Stimulated activated CD4-positive, alpha-beta T cell treated with anti-CD3 and anti-CD28 coated beads, Interleukin-1b, Interleukin-23, amount 100 ng/mL, for 1 hour (primary cell): ENCODE measurements at places on chromosomes 7 and 10.

DNA sequence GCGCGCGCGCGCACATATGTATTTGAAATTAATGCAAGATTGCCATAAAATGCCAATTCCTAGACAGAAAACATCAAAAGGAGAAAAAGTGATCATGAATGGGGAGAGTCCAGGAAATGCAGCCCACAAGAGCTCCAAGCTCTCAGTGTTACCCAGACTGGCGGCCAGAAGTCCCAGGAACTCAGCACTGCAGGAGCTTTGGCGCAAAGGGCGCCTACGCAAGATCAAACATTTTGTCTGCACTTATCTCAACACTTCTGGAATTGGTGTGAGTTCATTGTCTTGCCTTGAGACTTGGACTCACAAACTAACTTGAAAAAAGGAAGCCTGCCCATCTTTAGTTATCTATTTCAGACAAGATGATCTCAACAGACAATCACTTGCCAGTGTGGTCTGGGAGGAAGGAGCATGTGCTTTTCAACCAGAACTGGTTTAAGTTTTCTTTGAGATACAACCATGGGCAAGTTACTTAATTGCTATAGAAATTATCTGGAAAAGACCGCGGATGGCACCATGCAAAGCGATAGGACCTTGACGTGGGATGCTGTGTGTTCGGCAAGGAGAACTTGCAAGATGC is 77.2 kb downstream of the KIAA1549 start:
- DNase-seq, result no peak

DNA sequence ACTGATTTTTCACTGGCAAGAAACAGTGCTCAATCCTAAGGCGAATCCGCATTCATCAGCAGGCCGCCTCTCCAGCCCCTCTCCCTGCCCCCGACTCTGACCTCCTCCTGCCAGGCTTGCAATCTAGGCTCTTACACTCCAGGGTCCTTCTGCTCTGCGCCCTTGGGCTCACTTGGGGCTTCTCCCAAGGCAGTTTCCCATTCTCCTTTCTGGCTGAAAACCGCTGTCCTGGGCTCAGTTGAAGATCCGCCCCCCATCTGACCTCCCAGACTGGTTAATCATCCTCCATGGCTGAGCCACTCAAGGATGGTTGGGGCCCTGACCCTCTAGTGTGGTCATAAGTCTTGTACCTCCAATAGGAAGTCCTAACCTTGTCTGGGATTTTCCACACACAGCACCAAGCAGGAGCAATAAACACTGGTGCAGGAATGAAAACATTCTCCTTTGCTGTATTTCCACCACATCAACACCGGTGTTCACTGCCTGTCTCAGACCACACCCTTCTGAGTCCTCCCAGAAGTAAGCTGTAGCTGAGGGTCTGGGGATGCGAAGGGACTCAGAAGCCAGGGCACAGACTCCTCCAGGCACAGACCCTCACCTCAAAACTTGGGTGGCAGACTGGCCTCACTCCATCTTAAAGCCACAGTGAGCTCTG is 42.4 kb downstream of the TNS3 start:
- DNase-seq, result no peak

DNA sequence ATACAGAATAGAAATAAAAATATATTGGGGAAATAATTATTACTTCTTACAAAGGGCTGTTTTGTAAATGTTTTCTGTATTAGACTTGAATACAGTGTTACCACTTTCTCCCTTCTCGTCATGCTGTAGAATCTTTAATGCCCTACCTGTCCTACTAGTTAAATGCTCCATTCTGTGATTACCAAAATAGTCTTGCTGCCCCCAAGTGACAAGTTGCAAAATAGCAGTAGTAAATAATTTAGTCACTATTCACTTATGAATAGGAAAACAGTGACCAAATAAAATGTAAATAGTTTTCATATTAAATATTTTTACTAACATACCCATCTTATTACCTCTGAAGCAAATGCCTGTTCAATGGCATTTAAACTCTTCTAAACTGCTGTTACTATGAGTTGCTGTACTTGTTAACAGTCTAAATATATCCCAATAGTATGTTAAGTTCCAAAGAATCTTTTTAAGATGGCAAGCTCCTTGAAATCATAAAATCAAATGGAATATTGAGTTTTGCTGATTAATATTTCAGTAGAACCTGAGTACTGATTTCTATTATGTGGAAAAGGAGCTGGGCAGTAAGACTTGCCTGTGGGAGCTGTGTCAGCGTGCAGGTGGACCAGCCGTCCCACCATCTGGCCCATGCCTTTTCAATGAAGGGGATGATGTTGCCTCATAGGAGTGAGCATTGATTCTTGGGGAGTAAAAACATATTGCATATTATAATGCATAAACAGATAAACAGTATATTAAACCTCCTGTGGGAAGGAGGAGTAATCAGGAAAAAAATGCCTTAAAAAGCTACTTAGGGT is 18.1 kb upstream of the OIT3 start:
- no peak for DNase-seq

GRCh38 chr7:40403703-40404476 is 269.1 kb downstream of the SUGCT start:
- no peak for DNase-seq

- DNase-seq, result no peak
Observed at GRCh38 chr10:43809211-43809930, 160.7 kb upstream of the ZNF32 start.

- DNase-seq, result no peak
Observed at GRCh38 chr7:100879685-100880261, 4.9 kb downstream of the SRRT start.

DNA sequence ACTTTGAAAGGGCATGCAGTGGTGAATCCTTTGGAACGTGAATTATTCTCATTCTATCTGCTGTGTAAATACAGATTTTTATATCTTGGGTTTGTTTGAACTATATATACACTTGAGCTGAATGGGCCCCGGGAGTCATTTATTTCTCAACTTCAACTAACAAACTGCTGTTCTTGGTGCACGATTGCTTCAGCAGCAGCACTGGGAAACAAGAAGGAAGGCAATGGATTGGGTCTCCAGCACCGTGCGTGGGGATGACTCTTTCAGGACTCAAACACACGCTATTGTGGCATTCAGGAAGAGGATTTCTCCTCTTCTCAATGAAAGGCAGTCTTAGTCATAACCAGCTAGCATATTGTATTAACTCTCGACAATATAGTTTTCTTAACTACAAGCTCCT is 226.0 kb upstream of the NFE2L3 start:
- no peak for DNase-seq

- DNase-seq, result no peak
Observed at GRCh38 chr7:76106893-76107292, 59.0 kb downstream of the MDH2 start.

GRCh38 chr10:33258967-33259366 is 75.5 kb downstream of the NRP1 start:
- DNase-seq, result no peak

- DNase-seq, result no peak
Observed at GRCh38 chr7:41333511-41333910, 369.4 kb downstream of the INHBA start.

DNA sequence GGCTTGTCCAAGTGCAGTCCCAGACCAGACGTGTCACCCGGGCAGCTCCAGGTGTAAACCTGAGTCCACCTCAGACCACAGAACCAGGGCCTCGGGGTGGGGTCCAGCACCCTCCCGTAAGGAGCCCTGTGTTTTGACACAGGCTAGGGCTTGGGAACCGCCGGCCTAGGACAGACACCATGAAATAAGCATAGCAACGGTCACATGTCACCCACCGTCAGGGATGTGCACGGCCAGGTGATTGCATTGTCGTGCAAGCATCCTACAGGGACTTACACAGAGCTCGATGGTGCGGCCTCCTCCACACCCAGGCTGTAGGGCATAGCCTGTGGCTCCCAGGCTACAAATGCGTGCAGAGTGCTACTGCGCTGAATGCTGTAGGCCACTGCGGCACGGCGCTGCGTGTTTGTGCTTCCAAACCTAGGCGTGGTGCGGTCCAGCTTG is 10.6 kb downstream of the ZFAND2A start:
- no peak for DNase-seq

DNA sequence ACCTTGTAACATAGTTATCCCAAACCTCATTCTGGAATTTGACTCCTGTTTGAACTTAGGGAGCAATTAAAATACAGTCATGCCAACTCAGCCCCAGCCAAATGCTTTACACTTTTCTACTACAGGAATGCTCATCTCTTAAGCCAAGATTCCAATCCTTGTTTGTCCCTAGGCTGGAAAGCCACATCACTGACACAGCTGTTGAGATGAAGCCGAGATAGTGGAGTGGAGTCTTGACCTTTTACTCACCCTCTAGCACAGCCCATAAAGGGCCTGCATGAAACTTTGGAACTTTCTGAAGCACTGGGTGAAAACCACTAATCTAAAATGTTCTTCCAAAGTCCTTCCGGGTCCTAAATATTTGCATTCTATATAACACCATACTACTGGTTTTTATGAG is 247.3 kb downstream of the ETV1 start:
- DNase-seq, result no peak

- no peak for DNase-seq
Observed at GRCh38 chr10:7417807-7418206, 7.0 kb upstream of the SFMBT2 start.

DNA sequence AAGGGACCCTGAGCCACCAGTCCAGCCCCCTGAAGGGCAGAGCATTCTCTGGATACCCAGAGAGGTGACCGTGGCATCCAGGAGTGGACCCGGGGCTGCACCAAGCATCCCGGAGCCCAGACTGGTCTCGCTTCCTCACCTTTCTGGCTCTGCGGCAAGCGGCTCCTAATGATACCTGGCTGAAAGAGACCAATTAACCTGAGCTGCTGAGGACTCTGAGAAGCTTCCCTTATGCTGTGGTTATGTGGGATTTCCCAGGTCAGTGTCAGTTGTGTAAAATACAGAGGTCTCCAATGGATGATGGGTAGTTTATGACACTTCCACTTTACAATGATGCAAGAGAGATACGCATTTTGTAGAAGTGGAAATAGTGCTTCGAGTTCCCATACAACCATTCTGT is 51.5 kb downstream of the PFKFB3 start:
- DNase-seq, result no peak

GRCh38 chr10:1204434-1205326 is 148.5 kb downstream of the WDR37 start:
- no peak for DNase-seq

GRCh38 chr7:106776618-106777347 is 88.3 kb upstream of the PIK3CG start:
- DNase-seq, result no peak

DNA sequence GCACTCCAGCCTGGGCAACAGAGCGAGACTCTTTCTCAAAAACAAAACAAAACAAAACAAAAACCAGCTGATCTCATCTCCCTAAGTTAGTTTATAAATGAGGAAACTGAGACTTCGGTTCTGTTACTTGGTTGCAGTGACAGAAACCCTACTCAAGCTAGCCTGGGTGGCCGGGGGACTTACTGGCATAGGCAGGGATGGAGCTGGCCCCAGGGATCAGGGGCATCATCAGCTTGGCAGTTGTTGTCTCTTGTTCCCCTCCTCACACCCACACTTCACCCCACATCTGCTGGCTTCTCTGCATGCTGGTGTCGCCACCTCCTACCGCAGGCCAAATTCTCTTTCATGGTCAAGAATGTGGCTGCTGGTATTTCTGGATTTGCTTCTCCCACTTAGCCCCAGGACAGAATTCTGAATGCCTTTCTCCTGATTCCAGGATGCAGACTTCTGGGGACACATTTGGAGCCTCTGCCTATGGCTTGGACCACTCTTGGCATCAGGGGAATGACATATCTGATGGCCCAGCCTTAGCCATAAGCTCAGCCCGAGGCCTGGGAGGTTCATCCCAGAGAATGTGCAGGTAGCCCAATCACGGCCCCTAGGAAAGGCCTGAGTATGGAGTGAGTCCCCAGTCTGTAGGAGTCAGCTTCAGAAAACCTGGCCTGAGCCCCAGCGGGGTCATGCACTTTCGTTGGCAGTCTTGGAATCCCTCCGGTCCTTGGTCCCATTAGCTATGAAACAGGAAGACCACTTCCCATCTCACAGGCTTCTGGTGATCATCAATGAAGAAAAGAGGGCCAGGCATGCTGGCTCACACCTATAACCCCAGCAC is 41.6 kb upstream of the CTBP2 start:
- no peak for DNase-seq

DNA sequence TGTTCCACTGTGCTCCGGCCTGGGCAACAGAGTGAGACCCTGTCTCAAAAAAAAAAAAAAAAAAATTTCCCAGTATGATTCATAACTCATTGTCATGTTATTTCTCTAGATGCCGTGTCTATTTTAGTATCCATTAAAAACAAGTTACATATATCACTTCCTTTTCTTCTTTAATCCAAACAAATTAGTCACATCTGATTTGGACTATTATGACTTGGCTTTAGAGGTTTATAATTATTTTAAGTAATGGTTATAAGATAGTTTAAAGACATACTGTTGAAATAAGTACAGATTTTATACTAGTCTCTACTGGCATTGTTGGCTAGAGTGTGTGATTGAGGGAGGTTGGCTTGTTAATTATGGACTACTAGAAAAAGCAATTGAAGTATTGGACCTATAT is 53.3 kb downstream of the ZMYND11 start:
- DNase-seq, result no peak

DNA sequence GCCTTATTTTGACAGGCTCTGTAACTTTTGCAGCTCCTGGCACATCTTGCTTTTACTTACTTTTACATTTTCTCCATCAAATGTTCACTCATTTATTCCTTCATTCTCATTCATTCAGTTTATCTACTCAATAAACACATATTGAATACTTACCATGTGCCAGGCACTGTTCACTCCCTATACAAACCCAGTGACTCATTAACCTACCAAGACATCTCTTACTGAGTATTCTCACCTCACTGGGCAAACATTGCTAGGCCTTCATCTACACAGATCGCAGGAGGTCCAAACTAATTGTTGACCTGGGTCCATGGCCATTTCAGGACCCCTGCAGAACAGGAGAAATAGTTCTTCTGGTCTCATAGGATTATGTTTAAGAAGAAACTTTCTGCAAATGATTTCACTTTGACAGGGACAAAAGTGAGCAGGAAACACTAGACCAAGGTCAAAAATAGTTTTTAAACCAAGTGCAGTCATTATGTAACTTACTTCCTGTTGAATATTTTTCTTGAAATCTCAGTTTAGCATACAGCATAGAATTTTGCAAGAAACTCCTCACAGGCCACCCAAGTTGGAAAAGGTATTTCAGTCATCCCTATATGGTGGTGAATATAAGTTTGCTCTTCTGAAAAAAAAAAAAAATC is 17.6 kb downstream of the SLC26A4 start:
- no peak for DNase-seq

GRCh38 chr7:70372768-70373515 is 759.0 kb upstream of the GALNT17 start:
- no peak for DNase-seq

DNA sequence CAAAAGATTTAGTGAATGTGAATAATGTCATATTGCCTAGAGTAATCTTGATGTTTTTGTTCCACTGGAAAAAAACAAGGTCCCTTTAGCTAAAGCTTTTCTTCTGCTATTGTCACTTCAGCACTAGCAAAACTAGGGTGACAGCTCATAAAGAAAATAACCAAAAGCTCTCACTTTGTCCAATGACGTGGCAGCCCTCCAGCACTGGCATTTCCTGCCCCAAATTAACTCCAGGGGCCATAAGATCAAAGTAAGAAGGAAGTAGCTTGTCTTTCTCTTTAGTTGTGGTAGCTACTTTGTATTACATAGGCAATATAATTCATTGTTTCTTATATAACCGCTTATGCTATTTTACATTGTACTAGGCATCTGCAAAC is 47.3 kb downstream of the LRRN3 start:
- no peak for DNase-seq

- no peak for DNase-seq
Observed at GRCh38 chr10:115043719-115044118, 49.4 kb upstream of the ATRNL1 start.
